ENCODE measurements at places on chromosomes 5 and 9.
A peak's percentile ranks its signal among the peaks of the same experiment; 100 is the strongest.

DNA sequence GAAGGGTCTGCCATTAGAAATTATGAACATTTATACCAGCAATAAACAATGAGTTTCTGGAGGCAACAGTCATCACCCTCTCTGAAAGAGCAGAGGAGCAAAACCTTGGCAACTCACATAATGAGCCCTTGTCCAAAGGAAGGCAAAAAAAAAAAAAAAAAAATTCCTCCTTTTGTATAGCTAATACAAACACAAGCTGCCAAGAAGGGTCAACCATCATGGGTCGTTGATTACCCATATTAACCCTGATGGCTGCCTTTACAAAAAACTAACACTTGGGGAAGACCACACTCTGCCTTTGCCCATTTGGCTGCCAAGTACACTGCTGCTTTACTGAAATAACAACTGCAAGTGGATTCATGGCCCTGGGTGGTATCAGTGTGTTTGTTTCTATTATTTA, 272.7 kb downstream of the ADAMTSL1 start:
- DNase-seq, result no peak

DNA sequence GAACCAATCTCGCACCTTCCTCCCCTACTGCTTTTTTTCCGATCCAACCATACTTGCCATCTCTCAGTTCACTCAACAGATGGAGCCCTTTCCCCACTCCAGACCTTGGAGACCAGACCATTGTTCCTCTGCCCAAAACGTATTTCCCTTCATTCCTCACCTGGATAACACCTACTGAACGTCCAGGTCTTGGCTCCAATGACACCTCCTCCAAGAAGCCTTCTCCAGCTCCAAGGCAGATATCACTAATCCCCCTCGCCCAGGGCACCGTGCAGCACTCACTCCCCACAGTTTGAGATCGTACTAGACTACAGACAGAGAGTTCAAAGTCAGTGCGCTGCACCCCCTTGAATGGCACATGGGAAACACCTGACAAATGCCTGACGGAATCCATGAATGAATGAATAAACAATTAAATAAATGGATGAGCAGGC, 47.1 kb upstream of the AKNA start:
- DNase-seq, result peak; percentile 34

DNA sequence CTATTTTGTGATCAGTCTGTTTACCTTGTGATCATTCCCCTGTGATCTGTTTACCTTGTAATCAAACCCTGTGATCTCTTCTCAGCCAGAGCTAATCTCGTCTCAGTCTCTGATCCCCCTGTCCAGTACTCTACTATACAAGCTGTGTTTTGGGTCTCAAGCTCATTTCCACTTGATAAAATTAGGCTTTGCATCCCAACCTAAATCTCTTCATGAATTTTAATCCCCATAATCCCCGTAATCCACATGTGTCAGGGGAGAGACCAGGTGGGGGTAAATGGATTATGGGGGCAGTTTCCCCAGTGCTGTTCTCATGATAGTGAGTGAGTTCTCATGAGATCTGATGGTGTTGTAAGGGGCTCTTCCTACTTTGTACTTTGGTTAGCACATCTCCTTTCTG, 157.2 kb downstream of the PRR16 start:
- DNase-seq, result no peak

DNA sequence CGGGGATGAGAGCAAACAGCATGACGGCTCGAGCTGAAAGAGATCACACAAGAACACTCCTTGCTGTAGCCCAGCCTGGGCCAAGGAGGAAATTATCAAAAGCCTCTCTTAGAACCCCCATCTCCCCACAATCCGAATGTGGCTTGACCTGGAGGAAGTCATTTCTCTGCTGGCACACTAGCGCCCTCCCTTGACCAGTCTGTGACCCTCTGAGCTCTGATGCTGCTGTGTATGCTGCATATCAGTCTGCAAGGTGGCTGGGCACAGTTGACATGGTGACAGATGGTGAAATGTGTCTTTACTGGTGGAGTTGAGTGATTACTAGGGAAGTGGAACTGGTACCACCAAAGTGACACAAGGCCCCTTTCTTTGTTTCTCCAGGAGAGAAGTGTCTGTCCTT, 3.3 kb downstream of the SLC46A2 start:
- DNase-seq, result no peak

DNA sequence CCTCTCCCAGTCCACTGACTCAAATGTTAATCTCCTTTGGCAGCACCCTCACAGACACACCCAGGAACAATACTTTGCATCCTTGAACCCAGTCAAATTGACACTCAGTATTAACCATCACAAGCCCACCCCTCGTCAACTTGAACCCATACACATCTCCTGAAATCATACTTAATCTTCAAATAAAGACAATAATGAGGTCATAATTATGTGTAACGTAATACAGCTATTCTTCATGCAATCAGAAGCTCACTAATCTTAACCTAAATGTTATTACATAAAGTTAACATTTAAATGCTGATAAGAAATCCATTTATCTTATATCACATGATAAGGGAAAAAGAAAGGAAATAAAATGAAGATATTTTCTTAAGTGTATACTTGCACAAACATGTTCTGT, 65.2 kb downstream of the PPIC start:
- DNase-seq, result no peak

GRCh38 chr5:119363936-119364335, 8.1 kb downstream of the TNFAIP8 start:
- no peak for DNase-seq

- DNase-seq, result no peak
Observed at GRCh38 chr9:134735441-134736175, 94.0 kb downstream of the COL5A1 start.

DNA sequence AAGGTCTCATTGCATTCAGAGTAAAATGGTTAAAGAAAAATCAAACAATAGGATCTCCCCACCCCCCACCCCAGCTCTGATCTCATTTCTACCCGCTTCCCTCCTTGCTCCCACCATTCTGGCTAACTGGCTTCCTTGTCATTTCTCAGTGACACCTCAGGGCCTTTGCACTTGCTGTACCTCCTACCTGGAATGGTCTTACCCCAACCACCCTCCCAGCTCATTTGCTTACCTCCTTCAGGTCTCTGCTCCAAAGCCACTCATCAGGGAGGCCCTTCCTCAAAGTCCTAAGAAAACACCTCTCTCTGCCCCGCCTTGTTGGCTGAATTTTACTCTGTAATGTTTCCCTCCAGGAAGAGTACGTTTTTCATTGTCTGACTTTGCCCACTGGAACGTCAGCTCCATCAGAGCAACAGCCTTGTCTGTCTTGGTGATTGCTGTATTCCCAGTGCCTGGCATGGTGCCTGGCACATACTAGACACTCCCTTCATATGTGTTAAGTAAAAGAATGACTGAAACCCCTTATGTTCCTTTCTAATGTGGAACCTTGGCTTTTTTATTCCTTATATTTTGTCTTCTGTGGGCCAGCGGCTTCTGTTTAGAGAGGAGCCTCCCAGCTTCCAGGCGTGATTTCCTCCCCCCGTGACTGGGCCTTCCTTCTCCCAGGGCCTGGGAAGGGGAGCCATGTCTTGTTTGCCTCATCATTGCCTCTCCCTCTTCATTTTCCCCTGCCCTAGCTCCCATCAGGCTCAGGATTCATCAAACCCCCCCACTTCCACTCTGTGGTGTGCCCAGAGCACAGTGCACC, 26.9 kb downstream of the NEURL1B start:
- DNase-seq, result no peak

DNA sequence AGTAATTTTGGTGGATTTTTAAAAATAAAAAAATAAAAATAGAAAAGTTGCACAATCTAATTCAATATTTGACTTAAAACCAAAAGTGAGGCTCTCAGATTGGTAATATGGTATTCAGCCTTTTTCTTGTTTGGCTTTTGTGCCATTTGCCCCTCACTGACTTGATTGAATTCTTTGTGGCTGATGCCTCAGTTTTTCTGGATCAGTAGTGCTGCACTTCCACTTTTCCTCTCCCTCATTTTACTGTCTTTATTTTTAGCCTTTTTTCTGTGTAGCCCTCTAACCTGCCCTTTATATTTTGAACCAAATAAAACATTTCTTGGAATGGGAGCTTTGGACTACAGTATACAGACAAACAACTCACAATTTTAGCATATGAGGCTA, 3.8 kb upstream of the MSMP start:
- DNase-seq, result no peak

- no peak for DNase-seq
Observed at GRCh38 chr9:27377147-27377807, 80.3 kb upstream of the EQTN start.

DNA sequence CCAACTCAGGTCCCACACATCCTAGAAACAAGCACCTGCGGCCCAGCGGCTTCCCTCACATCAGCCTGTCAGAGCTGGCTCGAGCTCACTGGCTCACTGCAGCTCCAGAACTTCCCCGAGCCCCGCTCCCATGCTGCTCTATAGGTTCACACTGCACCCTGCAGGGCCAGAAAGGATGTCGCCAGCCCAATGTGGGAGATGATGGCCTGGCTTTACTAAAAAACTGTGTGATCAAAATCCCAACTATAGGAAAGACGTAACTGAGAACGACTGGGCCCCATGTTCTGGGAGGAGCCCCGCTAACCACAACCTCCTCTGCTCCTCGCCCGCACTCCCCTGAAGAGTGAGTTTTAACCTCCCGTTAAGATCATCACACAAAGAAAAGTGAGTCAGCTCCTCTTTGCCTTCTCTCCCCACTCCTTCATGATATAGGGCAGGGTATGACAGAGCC, 4.6 kb downstream of the SURF4 start:
- no peak for DNase-seq

DNA sequence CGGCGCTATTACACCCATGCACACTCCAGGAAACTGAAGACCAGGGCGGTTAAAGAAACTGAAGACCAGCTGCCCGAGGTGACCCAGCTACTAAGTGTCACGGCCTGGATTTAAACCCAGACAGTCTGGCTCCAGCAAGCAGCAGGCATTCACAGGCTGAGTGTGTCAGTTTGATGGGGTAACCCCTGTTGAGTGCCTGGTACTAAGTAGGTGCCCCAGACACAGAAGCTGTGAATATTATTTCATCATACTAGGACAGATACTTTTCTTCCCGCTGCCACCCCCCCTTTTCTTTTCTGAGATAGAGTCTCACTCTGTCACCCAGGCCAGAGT, 7.3 kb downstream of the ENG start:
- no peak for DNase-seq

DNA sequence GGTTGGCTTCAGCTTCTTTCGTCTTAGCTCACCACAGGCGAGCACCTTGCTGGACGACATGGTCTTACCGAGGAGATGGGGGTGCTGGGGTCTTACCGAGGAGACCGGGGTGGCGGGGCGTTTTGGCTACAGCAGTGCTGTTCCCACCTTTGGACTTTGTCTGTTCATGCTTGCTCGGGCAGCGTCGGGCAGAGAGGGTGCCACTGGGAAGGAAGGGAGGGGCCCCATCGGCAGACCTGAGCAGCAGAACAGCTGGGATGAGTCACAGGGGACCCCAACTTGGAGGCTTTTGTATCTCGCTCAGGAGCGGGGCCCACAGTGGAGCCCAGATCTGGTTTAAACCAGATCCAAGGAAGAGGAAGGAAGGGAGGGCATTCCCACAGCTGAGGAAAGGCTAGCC, 106.0 kb upstream of the CACNA1B start:
- DNase-seq, result no peak

GRCh38 chr9:4349816-4350418, 50.0 kb upstream of the GLIS3 start:
- DNase-seq, result no peak

DNA sequence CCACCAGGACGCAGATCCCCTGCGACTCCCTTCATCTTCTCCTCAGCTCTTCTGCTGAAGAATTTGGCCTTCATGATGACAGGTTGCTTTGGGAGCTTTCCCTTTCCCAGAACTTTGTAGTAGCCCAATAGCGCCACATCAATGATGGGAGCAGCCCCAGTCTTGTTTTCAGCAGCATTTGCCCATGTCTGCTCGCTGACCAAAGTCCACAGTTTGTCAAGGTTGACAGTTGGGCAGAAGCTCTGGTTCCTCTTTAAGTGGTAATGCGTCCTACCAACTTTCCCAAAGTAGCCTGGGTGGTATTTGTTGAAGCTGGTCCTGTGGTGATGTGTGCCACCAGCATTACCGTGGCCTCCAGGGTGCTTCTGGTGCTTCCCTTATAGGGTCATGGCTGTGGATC, 62.2 kb downstream of the GCNT4 start:
- DNase-seq, result no peak

DNA sequence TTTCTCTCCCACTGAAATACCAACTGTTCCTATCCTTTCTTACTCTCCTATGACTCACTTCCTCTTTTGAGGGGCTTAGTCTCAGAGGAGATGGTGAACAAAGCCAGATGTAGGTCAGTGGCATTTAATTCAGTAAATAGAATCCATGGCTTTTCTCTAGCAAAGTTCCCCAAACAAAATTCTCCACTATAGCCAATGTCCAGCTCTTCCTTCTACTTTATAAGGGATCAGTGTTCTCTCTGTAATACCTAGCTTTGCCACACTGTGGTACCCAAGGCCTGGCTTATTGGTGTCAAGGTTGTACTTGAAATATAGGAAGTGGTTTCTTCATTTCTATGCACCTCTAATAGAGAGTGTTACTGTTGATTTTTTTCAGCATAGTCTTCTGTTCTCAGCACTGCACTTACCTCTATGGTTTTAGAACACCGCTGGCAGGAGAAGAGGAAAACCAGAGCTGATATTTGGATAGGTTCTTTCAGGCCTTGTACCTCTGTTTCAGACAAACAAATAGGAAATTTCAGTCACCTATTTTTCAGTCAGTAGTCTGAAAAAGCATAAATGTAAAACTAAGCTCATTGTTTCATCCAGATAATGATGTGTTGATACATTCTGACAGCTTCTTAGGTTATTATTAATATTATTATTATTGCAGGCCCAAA, 40.6 kb upstream of the ITGA2 start:
- peak; percentile 2 for DNase-seq

- no peak for DNase-seq
Observed at GRCh38 chr5:168895295-168896071, 316.3 kb upstream of the PANK3 start.

DNA sequence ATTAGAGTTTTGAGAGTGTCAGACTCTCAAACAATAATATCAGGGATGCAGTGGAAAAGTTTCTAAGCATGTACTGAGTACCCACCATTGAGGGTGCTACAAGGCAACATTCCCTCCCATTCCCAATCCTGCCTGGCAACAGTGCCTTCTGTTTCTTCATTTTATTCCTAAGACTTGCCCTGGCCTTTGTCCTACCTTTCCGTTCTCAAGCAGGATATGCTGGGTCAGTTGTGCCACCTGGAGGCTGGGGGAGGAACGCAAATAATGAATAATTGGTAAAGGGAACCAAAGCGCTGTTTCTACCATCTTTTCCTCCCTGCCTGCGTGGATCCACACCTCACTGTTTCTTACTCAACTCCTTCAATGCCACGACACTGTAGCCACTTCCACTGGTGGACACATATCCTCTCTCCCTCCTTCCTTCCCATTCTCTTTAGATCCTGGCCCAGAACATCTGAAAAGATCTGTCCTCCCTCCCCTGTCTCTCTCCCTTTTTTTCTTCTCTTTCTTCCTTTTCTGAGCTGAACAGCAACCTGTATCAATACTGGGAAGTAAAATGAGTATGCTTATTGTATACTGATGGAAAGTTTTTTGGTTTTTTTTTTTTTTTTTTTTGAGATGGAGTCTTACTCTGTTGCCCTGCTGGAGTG, 149.5 kb downstream of the C9orf152 start:
- peak; percentile 49 for DNase-seq
